Omental fat pad (tissue), 4 donors: ENCODE measurements at places on chromosomes 3 and 15.

DNA sequence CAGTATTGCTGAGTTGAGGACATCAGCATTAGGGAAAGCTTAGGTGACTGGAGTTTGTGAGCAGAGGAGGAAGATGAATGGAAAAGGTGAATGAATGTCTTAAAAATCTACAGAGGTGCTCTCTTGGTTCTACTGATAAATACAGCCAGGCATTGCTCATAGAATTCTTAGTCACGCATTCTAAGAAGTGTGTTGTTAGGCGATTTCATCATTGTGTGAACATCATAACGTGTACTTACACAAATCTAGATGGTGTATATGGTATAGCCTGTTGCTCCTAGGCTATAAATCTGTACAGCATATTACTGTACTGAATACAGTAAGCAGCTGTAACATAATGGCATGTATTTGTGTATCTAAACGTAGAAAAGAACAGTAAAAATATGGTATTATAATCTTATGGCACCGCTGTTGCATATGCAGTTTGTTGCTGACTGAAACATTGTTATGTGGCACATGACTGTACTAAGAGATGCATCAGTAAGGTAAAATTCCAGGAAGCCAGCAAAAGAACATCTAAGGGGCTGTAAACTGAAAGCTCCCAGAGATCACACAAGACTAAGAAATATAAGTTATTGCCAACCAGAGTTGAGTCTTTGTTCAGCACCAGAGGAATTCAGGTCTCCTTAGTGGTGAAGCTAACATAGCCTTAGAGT is 42.9 kb upstream of the ASB14 start:
- no peak for DNase-seq

DNA sequence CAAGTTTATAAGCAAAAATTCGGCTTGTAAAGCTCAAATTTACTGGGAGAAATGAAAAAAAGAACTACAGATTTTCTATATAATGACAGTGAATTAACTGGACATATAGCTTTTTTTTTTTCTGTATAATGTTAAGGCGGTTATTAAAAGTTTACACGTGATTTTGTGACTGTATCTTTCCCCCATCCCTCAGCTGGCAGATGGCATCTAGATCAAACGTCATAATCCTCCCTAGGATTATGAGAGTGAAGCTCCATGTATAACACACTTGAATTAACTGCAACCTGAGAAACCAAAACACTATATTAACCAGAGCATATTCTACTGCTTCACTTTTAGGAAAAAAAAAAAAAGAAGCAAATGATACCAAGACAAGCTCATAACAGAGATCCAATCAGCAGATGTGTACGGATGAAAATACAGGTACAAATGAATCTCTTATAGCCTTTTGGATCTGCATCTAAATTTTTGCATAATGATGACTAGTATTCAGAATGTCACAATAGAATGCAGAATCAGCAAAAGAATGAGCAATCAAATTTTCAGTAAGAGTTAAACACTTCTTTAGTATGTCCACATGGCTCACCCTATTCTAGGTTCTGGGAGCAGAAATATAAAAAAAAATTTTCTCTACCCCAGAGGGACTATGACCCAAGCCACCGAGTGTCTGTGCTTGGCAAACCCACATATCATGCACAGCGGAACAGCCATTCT is 12.4 kb downstream of the MOBP start:
- DNase-seq = no peak

DNA sequence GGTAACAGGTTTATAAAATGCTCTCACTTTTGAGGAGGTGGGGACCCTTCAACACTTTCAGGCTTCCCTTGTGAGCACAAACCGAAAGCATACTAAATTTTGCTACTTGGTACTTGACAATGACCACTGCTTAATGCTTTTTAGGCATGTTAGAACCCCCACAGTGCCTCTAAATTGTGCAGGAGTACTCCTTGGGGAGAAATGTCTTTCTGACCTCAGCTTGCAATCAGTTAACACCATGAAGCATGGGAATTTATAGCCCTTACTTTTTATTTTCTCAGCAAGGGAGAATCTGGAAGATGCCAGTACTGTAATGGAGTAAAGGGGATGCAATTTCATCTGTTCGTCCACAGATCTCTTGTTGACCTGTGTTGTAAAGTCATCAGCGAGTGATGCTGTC is 308.9 kb upstream of the TBC1D5 start:
- no peak for DNase-seq

DNA sequence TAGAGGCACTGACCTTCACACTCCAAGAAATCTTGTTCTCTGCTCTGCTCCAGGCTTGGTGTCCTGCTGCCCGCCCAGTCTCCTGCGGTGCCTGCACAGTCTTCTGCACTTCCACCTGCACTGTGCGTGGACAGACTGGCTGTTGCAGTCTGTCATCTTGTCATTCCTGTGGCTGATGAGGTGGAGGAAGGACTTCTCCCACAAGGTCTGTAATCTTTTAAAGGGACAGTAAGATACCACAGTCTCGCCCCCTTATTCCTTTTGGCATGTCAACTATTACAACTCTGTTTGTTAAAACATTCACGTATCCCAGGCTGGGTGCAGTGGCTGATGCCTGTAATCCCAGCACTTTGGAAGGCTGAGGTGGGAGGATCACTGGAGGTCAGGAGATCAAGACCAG is 54.1 kb upstream of the IGF2BP2 start:
- no peak for DNase-seq

GRCh38 chr15:59437817-59438624 is at the start of gene FAM81A:
Gene FAM81A (plus strand): TSS chr15:59438186. CDS start chr15:59458627, 20,441 bp downstream.
- DNase-seq = no peak

DNA sequence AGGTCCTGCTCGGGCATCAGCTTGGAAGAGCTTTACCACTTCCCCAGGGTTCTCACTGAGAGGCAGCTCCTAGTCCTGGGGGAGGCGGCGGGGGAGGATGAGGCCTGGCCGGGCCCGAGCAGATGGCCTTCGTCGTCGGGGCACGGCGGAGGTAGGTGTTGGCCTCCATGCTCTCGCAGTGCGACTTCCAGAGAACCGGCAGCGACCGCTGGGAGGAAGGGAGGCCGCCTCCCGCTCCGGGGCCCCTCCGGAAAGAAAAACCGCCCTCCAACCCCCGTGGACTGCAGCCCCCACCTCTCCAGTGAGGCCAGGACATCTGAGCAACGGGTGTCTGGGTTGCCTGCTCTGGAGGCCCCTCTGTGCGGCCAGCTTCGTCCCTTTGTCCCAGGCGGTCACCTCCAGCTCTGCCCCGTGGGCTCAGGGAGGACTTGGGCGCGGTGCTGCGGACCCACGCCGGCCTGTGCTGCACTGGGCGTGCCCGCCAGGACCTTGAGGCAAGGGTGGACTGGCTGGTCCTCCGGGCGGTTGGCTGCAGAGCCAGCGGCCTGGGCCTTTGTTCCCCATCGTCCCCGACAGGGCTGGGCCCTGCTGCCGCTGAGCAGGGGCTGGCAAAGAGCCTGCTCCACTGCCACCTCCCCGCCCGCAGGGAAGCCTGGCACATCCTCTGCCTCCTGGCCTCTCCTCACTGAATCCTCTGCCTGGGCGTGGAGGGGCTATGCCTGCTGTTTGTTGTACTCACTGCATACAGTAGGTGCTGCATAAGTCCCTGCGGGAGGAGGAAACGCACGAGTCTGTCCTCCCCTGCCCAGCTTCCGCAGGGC is 13.6 kb upstream of the GP9 start:
- DNase-seq = no peak

DNA sequence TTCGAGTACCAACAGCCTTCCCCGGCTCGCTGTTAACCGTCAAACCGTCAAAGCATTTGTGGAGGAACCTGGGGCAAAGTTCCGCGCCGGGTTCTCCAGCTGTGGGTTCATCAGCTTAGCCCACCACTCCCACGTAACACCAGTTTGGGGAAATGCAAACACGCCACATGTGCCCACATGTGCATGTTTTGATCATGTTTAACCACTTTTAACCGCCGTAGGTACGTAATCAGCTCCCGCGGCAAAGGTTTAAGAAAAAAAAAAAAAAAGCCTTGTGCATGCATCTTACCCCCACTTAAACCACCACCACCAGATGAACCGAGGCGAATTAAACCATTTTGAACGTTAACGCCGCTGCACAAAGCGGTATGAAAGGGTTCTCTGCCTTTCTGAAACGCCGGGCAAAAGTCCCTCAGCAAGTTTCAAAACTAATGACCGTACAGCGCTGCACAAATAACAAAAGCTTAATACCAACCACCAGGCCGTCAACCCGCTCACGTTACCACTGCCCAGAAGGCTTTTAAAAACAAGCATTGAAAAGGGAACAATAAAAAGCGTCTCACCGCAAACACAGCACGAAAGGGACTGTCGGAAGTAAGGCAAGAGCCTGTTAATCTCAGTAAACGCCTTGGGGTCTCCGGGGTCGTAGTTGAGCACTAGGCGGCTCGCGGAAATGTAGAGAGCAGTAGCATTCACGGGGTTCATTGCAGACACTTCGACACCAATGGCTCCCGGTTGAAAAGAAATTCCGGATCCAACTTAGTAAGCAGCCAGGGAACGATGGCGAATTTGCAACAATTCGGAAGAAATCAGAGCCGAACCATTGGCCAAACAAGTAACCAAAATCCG is 1.5 kb downstream of the MSL2 start:
- DNase-seq = no peak

DNA sequence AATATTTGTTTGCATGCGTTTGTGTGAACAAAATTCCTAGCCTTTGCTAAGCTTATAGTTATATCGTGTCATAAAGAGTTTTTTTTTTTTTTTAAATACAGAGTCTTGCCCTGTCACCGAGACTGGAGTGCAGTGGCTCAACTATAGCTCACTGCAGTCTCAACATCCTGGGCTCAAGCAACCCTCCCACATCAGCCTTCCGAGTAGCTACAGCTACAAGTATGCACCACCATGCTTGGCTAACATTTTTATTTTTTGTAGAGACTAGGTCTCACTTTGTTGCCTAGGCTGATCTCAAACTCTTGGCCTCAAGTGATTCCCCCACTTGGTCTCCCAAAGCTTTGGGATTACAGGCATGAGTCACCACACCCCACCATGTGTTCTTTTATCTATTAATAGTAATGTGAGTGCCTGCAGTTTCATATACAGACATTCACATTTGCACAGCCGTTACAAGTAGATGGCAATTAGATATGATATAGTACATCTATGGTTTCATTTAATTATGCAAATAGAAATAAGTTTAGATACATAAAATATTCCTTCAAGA is 848.6 kb downstream of the PDCD6IP start:
- no peak for DNase-seq

DNA sequence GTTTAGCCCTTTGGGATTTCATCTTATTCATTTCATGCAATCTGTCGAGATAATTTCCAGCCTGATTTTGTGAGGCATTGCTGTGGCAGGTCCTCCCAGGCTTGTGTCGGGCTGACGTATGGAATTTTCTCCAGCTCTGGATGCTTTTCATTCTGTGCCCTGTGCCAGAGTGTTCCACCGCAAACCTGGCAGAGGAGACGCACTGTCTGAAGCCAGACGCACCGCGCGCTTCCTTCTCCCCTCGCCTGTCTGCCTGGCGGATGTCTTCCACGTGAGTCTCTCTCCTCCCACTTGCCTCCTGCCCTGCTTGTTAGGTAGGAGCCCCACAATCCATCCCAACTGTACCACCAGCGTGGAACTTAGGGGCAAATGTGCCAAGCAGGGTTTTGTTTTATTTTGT is 20.1 kb upstream of the GLCE start:
- DNase-seq = no peak

GRCh38 chr3:187165144-187165543 is 25.8 kb upstream of the RPL39L start:
- no peak for DNase-seq

GRCh38 chr15:33113666-33114373 is 80.7 kb downstream of the FMN1 start:
- DNase-seq = no peak

GRCh38 chr3:57855943-57856342 is 99.8 kb downstream of the SLMAP start:
- DNase-seq = no peak

DNA sequence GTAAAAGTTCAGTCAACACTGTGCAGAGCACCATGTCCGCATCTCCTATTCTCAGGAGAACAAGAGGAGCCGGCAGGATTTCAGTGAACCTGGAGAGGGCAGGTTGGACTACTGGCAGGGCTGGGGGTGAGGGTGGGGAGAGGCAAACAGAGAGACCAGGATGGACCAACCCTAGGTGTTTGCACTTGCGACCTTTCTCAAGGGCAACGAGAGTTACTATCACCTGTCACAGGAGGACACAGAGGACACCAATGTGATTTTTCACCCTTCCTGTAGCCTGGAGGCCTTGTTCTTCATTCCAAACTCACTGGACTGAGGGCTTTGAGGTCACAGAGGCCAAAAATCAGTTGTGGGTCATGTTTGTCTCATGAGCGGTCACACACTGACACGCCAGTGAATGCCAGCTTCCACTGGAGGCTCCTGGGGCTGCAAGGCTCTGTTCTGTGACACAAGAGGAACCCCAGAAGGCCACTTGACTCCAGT is 89.5 kb downstream of the CPN2 start:
- DNase-seq = no peak

- DNase-seq = no peak
Measured at GRCh38 chr15:78390826-78391225, 47.2 kb upstream of the IREB2 start.

- DNase-seq = no peak
Measured at GRCh38 chr15:38781196-38781595, 216.6 kb upstream of the RASGRP1 start.

- DNase-seq = no peak
Measured at GRCh38 chr3:73954506-73954905, 329.8 kb upstream of the PDZRN3 start.

DNA sequence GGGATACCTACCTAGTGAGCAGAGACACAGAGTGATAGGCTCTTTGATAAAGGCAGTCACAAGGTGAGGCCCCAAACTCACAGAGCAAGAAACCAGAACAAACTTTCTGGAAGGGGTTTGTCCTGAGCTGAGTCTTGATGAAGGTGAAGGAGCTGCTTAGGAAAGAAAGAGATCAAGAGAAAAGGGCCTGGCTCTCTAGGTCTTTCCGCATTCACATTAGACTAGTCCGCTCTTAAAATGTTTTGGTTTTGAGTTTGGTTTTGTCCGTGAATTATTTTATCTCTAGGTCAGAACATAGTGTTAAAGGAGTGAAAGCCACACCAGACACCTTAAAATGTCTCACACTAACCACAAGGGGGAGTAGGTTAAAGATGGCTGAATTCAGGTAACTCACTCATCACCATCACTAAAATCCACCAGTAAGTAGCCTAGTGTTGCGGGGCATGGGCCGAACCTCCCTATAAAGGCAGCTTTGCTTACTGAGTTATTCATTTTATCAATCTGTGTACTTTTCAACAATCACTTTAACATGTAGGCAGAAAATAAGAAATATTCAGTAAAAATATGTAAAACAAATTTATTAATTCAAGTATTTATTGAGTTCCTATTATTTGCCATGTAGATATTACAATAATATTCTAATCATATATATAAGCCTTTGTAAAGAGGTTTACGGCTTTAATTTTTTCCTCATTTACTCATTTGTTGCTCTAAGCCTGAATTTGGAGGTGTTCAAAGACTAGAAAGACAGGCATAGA is 121.5 kb upstream of the TSC22D2 start:
- no peak for DNase-seq

DNA sequence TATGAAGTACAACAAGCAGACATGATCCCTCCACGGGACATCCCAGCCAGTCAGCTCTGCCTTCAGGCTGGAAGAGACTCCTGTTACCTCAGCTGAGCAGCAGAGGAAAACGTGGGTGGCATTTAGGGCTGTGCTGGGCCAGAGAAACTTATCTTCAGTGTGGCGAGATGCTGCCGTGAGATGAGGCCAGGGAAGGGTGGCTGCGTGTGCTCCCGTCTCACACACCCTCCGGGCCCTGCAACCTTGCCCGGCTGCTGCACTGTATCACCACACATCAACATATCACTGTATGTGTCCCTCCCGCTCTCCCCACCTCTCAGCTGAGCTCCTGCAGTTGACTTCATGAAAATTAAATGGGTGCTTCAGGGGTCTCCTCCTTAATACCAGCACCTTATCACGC is 23.4 kb downstream of the BMF start:
- DNase-seq = no peak
